ENCODE measurements at places on chromosomes 2 and 18.

DNA sequence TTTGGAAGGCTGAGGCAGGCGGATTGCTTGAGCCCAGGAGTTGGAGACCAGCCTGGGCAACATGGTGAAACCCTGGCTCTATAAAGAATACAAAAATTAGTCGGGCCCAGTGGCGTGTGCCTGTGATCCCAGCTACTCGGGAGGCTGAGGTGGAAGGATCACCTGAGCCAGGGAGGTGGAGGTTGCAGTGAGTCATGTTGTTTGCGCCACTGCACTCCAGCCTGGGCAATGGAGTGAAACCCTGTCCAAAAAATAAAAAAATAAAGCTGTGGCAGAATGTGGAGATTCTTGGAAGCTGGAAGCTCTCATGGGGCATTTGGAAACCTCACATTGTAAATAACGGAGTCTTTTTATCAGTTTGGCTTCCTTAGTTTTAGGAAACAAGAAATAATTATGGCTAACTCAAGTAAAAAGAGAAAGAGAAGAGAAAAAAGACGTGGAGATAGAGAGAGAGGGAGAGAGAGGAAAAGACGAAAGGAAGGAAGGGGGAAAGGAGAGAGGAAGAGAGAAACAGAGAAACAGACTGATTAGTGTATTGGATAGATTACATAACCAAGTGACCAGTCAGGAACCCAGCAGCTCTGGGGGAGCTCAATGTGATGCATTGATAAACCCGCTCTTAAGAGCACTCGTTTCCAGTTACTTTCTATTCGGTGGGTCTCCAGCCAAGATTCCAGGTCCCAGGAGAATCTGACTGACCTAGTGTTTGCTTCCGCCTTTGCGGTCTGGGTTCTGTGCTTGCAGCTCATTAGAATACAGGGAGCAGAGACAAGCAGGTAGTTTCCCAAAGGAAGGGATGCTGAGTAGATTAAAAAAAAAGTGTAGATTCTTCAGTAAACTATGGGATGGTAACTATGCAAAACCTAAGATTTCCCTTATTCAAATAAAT lies 1.1 kb upstream of the SPAST start:
- DNase-seq = no peak

DNA sequence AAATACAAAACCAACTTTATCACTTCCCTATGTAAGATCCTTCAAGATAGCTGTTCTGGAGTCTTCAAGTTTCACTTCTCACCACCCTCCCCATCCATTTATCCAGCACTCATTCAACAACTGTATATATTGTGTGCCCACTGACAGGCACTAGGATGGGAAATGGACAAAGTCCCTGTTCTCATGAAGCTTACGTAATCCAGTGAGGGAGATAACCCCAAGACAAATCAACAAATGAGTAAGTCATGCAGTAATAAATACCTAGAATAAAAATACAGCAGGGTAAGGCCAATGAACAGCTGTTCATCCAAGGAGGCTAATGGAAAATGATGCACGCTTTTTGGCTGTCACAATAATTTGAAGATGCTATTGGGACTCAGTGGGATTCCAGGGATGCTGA lies 133.8 kb downstream of the MEMO1 start:
- no peak for DNase-seq

DNA sequence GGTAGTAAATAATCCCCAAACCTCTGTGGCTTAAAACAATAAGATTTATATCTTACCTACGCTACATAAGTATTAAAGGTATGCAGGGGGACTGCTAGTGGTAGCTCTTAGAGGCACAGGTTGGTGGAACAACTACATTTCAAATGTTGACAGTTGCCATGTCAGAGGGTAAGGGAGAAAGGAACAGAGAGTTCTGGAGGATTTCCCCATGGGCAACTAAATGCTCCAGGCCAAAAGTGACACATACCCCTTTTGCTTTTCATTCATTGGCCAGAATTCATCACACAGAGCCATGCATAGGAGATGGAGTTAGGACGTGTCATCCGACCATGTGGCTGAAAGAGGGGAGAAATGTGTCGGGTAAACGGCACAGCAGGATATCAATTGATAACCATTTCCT lies 133.2 kb downstream of the NAPG start:
- no peak for DNase-seq

DNA sequence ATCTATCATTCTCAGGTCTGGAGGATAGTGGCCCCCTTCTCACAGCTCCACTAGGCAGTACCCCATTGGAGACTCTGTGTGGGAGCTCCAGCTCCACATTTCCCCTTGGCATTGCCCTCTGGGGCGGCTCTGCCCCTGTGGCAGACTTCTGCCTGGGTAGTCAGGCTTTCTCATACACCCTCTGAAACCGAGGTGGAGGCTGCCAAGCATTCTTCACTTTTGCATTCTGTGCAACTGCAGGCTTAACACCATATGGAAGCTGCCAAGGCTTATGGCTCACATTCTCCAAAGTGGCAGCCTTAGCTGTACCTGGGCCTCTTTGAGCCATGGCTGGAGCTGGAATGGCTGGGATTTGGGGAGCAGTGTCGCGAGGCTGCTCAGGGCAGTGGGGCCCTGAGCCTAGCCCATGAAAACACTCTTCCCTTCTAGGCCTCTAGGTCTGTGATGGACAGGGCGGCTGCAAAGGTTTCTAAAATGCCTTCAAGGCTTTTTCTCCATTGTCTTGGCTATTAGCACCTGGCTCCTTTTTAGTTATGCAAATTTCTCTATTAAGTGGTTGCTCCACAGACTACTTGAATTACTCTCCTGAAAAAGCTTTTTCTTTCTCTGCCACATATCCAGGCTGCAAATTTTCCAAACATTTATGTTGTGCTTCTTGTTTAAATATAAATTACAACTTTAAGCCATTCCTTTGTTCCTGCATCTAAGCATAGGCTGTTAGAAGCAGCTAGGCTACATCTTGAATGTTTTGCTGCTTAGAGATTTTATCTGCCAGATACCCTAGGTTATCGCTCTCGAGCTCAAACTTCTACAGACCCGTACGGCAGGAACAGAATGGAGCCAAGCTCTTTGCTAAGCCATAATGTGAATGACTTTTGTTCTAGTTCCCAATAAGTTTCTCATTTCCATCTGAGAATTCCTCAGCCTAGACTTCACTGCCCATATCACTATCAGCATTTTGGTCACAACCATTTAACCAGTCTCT lies 206.5 kb downstream of the CPS1 start:
- no peak for DNase-seq

GRCh38 chr2:18475884-18476283 lies 84.6 kb downstream of the RDH14 start:
- no peak for DNase-seq

- no peak for DNase-seq
Measured at GRCh38 chr18:48553236-48553635, 14.4 kb downstream of the CTIF start.

- DNase-seq = peak; percentile 62
Measured at GRCh38 chr2:37599688-37600525, 71.5 kb downstream of the CDC42EP3 start.

GRCh38 chr18:76980663-76981395 lies 151.8 kb downstream of the MBP start:
- DNase-seq = no peak

GRCh38 chr2:152718909-152719645 lies 657 bp downstream of the ARL6IP6 start:
- DNase-seq = no peak

- no peak for DNase-seq
Measured at GRCh38 chr18:260547-260946, 7.3 kb downstream of the THOC1 start.

Measured in activated naive CD4-positive, alpha-beta T cell treated with Interleukin-2 at 50 U/mL for 16 hours (primary cell).